ENCODE measurements at places on chromosomes 16 and 17.

DNA sequence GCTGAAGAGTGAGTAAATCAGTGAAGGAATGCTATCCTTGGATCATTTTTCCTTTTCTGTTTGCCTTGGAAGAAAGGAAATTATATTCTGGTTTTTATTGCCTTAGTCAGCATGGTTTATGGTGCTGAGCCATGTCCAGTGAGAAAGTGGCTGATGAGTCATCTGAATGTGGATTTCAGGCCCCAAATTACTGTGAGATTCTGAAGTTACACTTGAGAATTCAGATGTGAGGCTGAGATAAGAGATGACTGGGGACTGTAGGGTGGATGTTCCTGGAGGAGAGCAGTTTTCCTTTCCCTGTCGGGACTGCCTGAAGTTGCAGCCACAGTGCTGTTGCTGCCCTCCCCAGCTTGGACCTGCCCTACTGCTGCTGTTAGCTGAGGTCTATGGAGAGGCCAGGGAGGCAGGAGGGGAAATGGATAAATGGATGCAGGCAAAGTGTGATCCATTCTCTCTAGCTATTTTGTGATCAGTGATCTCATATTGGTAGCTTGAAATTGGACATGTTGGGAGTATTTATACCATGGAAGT is 4.2 kb upstream of the MAP3K14 start:
- DNase-seq: no peak

DNA sequence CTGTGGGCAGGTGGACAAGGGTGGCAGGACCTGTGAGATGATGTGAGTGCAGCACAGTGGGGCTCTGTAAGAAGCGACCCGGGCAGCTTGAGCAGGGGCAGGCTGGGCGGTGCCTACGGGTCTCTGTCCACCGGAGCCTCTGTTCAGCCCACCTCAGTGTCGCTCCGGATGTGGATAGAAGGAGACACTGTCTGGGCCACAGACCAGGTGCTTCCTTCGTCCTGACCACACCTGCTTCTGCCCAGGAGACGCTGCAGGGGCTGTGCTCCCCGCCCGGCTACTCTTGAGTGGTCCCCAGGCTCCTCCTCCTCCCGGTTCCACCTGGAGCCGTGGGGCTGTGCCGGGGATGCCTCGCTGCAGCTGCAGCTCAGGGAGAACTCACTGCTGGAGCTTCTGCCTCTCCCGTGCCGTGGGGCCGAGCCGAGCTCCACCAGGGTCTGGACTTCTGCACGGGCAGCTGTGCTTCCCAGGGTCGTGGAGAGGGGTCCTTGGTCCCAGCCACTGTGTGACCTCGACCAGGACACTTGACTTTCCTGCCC is 21.5 kb downstream of the METRNL start:
- peak; percentile 33 for DNase-seq

GRCh38 chr16:1145383-1146100 is 7.4 kb upstream of the CACNA1H start:
- DNase-seq: no peak

GRCh38 chr17:44941712-44942331 is 5.8 kb downstream of the KIF18B start:
- no peak for DNase-seq

- no peak for DNase-seq
These were observed 299.8 kb upstream of the PSMD7 start for GRCh38 chr16:73996624-73997339.

DNA sequence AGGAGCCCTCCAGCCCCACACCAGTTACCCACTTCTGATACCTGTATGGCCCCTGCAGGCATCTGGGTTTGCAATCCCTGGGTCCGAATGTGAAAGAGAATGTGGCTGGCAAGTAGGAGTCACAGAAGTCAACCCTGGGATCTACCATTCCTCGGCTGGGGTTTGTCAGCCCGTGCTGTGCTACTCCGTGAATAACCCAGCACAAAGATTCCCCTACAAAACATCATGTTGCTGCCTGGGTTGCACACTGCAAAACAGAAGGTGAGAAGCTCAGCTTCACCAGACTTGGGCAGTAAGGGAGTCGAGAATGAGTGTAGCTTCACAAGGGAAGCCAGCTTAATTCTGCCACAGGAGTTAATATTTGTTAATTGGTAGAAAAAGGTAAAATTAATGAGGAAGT is 137.1 kb downstream of the ZFHX3 start:
- DNase-seq: no peak

DNA sequence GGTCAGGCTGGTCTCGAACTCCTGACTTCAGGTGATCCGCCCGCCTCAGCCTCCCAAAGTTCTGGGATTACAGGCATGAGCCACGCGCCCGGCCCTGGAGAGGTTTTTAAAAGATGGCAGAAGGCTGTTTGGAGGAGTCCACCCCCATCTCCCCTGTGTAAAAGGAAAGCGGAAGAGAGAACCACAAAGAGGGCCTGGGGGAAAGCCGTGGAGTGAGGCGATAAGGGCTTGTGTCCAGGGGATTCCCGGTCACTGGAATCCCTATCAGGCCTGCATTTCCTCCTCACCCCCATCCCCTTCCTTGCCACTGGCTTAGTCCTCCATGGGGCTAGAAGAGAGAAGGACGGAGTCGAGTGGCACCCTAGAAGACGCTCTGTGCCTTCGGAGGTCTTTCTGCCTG is at the start of gene GP1BA:
GP1BA (plus strand) TSS at position 315 of the 400 bp plus-strand sequence. CDS start 328 bp downstream, outside the sequence.
- DNase-seq: no peak
